Vagina (tissue), 2 donors: ENCODE measurements at places on chromosomes 4 and X.

- no peaks in the 10 kb centered on the region for H3K36me3 ChIP-seq
- no peaks in the 10 kb centered on the region for H3K27me3 ChIP-seq
- no peaks in the 10 kb centered on the region for H3K4me1 ChIP-seq
- no peak for DNase-seq
Observed at GRCh38 chrX:2299871-2300270, 200.9 kb downstream of the DHRSX start.

- no peaks in the 10 kb centered on the region for H3K36me3 ChIP-seq
- no peak overlapping the region for H3K4me3 ChIP-seq
- DNase-seq, result no peak
Observed at GRCh38 chr4:14916554-14917297, 85.6 kb upstream of the CPEB2 start.

DNA sequence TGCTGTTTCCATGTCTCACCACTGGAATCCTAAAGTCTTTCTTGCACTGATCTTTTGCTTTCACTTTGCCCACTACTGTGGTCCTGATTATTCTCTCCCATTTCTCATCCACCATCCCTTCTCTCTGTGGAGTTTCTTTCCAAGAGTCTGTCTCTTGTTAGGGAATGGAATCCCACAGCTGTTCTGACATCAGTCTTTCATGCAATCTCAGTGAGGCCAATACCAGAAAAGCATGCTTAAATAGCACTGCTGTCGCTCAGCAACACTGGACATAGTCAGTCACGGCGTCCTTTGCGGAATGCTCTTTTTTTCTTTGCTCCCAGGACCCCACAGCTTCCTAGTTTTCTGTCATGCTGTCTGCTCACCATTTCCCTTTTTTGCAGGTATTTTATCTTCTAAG, 20.1 kb downstream of the SLITRK4 start:
- no peaks in the 10 kb centered on the region for H3K4me1 ChIP-seq
- H3K27me3 ChIP-seq, result no peaks in the 10 kb centered on the region
- DNase-seq, result no peak
- H3K36me3 ChIP-seq, result no peaks in the 10 kb centered on the region
- no peak overlapping the region for H3K27ac ChIP-seq
- H3K4me3 ChIP-seq, result no peak overlapping the region

DNA sequence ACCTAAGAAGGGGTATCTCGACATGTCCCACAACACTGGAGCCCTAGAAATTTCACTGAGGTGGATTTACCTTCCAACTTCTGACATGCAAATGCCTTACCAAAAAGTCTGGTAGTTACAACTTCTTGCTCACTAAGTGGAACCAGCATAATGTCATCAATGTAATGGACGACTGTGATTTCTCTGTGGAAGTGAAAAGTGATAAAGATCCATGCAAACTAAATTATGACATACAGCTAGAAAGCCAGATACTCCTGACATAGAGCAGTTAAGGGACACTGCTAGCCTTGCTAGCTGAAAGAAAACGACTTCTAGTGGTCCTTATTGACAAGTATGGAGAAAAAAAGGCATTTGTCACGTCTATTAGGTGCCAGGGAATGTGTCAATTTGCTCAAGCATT, 191.1 kb downstream of the MAB21L2 start:
- no peaks in the 10 kb centered on the region for H3K27me3 ChIP-seq
- H3K36me3 ChIP-seq, result no peaks in the 10 kb centered on the region
- H3K4me3 ChIP-seq, result no peak overlapping the region
- no peak for DNase-seq
- no peak overlapping the region for H3K27ac ChIP-seq

GRCh38 chr4:48343035-48343434, 1.7 kb downstream of the SLAIN2 start:
- peak overlapping the region; percentile 99 for H3K27ac ChIP-seq
- H3K27me3 ChIP-seq, result no peaks in the 10 kb centered on the region
- no peak for DNase-seq
- peaks cover 68% of the 10 kb centered on the region for H3K4me1 ChIP-seq

DNA sequence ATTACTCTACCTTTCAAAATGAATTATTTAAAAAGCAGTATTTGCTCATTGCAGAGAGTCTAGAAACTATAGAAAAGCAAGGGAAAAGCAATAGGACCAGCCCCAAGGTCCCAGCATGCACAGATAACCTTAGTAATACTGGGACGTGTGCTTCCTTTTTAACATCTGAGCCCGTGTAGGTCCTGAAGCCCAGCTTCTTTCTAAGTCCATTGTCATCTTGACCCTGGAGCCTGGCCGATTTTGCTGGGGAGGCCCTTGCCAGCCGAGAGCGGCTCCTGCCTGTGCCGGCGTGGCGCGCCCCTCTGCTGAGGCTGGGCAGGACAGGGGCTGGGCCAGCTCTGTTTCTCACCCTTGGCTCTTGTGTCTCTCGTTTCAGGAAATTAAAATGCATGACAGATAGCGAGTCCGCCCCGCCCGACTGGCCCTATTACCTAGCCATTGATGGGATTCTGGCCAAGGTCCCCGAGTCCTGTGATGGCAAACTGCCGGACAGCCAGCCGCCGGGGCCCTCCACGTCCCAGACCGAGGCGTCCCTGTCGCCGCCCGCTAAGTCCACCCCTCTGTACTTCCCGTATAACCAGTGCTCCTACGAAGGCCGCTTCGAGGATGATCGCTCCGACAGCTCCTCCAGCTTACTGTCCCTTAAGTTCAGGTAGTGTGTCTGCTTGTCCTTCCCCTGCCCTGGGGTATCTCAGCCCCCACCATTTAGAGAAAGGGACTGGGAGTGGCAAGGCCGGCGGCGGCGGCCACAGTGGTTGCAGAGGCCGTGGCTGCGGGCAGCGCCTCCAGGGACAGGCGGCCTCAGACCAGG, 4.1 kb downstream of the MSANTD1 start:
- DNase-seq, result no peak
- H3K36me3 ChIP-seq, result no peaks in the 10 kb centered on the region
- no peak overlapping the region for H3K4me3 ChIP-seq
- no peaks in the 10 kb centered on the region for H3K4me1 ChIP-seq
- H3K27ac ChIP-seq, result no peak overlapping the region
- no peaks in the 10 kb centered on the region for H3K27me3 ChIP-seq

DNA sequence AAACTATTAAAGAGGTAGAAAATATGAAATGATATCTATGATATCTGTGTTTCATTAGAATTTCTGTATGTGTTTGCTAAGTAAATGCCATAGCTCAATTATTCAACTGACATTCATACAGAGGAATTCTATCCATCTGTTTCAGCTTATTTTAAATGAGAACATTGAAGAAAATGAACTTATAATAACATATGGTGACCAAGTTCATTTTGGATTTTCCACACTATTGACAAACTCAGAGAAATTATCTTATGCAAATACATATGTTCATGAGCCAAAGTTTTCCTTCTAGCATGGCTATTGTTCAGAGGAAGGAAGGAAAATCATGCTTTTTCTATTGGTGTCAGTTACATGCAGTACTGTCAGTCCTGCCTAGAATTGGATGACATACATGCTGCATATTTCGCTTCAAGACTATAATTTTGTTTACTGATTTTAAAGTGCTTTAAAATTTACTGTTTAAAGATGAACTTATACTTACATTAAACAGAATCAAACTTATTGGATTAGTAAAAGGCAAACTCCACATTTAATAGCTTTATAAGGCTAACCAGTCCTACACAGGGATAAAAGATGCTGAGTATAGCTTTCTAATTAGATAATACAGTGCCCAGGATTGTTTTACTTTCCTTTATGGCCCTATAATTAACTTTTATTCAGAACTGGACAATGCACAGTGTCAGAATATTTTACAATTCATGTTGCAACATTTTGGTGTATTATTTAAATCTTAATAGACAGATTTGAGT, 646.2 kb downstream of the TRAM1L1 start:
- DNase-seq, result no peak
- H3K4me1 ChIP-seq, result no peaks in the 10 kb centered on the region
- H3K36me3 ChIP-seq, result no peaks in the 10 kb centered on the region
- no peak overlapping the region for H3K4me3 ChIP-seq

DNA sequence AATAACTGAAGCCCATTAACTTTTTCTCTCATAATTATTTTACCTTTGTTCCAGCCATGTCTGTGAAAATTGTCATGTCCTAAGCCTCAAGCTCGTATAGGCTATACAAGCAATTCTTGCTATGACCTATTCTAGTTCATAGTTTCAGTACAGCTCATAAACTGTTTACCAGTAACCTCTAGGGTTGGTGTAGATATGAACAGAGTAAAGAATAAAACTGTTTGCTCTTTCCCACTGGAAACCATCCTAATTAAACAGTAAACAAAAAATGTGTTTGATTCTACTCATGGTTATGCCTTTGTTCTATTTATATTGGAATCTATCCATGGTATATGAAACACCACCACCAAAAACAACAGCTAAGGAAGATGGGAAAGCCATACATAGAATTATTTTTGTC, 1444.0 kb upstream of the PCDH7 start:
- H3K4me3 ChIP-seq, result no peak overlapping the region
- no peak for DNase-seq
- H3K27ac ChIP-seq, result no peak overlapping the region

DNA sequence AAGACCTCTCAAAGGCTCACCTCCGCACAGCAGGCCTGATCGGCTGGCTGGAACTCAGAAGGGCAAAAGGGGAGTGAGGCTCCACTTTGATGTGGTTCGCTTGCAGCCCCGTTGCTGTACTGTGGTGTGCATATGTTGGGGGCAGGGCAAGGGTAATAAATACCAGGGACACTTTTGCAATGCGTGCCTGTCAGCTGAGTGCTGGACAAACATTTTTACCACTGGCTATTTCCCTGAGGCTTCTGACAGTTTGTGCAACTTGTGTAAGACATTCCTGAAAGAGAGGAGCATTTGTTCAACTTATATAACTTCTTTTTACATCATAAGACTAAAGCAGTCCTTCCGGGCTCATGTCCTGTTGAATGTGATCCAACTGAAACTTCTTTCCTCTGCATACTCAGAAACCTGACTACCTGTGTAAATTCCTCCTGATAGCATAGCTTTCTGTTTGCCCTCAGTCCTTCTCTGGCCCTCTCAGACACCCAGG, 82.3 kb downstream of the SPRY1 start:
- DNase-seq, result no peak
- no peak overlapping the region for H3K27ac ChIP-seq
- no peak overlapping the region for H3K4me3 ChIP-seq
- H3K36me3 ChIP-seq, result no peaks in the 10 kb centered on the region

GRCh38 chr4:182142176-182143085, 100.8 kb upstream of the TENM3 start:
- H3K36me3 ChIP-seq, result no peaks in the 10 kb centered on the region
- peaks cover 3% of the 10 kb centered on the region for H3K27me3 ChIP-seq
- peak overlapping the region; percentile 58 for H3K4me3 ChIP-seq
- no peak overlapping the region for H3K27ac ChIP-seq
- no peak for DNase-seq

DNA sequence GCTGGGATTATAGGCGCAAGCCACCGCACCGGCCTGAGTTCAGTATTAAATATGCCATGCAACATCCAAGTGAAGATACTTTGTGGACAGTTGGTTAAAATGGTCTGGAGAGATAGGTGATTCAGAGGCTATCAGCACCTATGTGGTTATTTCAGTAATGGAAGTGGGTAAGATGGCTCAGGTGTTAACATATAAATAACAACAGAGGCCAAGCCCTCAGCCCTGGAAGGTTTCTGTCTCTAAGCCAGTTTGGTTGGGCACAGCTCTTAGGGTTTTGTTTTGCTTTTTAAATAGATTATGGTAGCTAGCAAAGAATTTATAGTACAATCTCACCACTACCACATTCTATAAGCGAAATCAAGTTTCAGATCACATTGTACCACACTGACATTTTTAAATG, 16.6 kb downstream of the FAM114A1 start:
- H3K4me3 ChIP-seq, result no peak overlapping the region
- peaks cover 28% of the 10 kb centered on the region for H3K36me3 ChIP-seq
- H3K27ac ChIP-seq, result no peak overlapping the region
- peaks cover 16% of the 10 kb centered on the region for H3K4me1 ChIP-seq
- no peaks in the 10 kb centered on the region for H3K27me3 ChIP-seq
- DNase-seq, result no peak

GRCh38 chrX:105167233-105167632, 53.3 kb downstream of the TEX13A start:
- no peaks in the 10 kb centered on the region for H3K4me1 ChIP-seq
- no peak for DNase-seq
- H3K4me3 ChIP-seq, result no peak overlapping the region
- H3K36me3 ChIP-seq, result no peaks in the 10 kb centered on the region
- H3K27ac ChIP-seq, result no peak overlapping the region

DNA sequence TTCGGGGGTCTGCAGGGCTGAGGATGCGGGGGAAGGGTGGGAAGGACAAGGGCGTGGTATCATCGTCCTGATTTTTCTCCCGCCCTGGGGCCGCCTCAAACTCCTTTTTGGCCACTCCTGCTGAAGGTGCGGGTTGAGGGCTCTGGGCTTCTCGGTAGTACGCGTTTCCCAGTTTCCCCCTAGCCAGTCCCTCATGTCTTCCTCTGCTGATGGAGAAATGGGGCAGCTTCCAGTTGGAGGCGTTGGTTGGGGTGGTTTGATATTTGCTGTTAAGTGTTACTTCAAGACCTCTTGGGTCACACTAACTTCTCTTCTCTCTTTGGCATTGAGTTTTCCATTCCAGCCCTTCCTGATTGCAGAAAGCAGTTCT, 482 bp downstream of the GSTCD start:
- peaks cover 18% of the 10 kb centered on the region for H3K4me1 ChIP-seq
- H3K4me3 ChIP-seq, result peak overlapping the region; percentile 93
- no peaks in the 10 kb centered on the region for H3K36me3 ChIP-seq
- H3K27ac ChIP-seq, result peak overlapping the region; percentile 79

DNA sequence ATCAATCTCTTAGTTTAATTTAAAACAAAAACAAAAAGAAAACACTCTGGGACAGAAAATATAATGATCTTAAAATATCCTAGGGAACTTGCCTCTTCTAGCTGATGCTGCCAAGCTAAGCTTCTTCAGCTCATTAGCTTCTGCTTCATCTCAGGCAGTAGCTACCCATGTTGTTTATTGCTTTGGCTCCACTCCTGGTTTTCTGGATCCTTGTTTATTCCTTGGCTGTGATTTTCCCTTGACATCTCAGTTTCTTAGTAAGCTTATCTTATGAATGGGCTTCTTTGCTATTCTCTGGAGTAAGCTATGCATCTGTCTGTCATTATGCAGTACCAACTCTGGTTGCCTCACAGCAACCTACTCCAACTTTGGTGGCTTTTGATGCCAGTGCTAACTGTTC, 5.1 kb upstream of the MTHFD2L start:
- no peak overlapping the region for H3K4me3 ChIP-seq
- H3K36me3 ChIP-seq, result no peaks in the 10 kb centered on the region
- peaks cover 7% of the 10 kb centered on the region for H3K4me1 ChIP-seq
- no peak for DNase-seq
- H3K27me3 ChIP-seq, result no peaks in the 10 kb centered on the region

DNA sequence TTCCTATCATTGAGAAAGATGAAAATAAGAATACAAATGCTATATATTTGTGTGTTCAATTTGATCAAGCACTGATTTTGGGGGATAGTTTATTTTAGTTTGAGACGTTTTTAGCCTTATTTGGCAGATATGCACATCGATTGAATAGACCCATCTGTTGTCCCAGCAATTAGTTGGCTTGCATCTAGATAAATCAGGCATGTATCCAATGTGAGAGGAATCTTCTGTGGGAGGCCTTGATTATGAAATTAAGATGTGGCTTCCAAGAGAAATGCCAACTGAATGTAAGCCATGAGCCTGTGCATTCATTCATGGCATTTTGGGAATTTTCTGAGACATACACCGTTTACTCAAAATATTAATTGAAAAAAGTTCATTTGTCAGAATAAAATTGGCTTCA, 623.1 kb downstream of the TECRL start:
- no peak overlapping the region for H3K27ac ChIP-seq
- H3K4me3 ChIP-seq, result no peak overlapping the region
- H3K36me3 ChIP-seq, result no peaks in the 10 kb centered on the region
- H3K27me3 ChIP-seq, result no peaks in the 10 kb centered on the region
- no peak for DNase-seq

GRCh38 chrX:26649534-26649933, 433.6 kb downstream of the MAGEB5 start:
- no peak overlapping the region for H3K27ac ChIP-seq
- no peaks in the 10 kb centered on the region for H3K36me3 ChIP-seq
- H3K27me3 ChIP-seq, result no peaks in the 10 kb centered on the region
- no peaks in the 10 kb centered on the region for H3K4me1 ChIP-seq
